Neuronal stem cell (in vitro differentiated cells): ENCODE measurements at places on chromosomes 5 and 9.

DNA sequence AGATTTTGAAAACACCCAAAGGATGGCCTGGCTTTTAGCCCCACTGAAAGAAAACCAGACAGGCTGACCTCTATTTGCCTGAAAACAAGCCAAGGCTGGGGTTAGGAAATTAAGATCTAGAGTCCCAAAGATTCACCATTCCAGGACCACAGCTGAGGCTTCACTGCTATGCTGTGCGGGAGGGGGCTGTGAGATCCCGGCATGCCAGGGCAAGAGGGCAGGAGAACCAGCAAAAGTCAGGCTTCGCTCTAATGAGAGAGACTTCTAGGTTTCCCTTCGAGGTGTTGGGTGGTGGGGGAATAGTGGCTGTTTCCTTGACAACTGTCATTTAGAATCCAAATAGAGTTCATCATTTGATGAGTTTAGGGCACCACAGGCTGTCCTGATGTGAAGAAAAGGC lies 152.9 kb upstream of the NFIB start:
- no peak for DNase-seq

DNA sequence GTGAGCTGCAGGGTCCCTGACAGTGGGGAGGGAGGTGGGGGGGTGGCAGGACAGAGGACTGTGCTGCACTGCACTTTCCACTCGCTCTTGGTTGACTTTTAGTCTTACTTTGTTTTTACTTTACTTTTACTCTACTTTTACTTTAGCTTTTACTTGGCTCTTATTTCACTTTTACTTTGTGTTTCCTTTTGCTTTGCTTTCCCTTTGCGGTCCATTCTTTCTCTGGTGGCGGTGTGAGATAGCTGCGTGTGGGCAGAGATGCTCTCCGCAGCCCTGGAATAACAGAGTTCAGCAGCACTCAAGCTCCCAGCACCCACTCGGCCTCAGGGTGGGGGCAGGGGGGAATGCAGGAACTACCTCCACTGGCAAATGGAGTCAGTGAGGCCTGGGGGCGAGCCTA lies 4.7 kb downstream of the AK8 start:
- no peak for DNase-seq

DNA sequence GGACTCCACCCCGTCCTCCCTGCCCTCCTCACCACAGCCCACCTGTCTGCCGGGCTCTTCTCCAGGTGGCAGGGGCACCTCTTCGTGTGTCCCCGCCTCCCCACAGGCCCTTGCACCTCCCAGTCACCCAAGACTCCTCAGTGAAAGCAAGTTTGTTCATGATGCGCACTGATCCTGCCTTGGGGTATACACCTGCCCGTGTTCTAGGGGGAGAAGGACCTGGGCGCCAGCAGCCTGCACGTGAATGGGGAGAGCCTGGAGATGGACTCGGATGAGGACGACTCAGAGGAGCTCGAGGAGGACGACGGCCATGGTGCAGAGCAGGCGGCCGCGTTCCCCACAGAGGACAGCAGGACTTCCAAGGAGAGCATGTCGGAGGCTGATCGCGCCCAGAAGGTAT lies 124.9 kb downstream of the EHMT1 start:
- DNase-seq, result no peak

GRCh38 chr9:110668570-110669167 lies at the start of gene MUSK:
MUSK (plus strand) TSS chr9:110668791; CDS start chr9:110668905, 114 bp downstream.
- no peak for DNase-seq

DNA sequence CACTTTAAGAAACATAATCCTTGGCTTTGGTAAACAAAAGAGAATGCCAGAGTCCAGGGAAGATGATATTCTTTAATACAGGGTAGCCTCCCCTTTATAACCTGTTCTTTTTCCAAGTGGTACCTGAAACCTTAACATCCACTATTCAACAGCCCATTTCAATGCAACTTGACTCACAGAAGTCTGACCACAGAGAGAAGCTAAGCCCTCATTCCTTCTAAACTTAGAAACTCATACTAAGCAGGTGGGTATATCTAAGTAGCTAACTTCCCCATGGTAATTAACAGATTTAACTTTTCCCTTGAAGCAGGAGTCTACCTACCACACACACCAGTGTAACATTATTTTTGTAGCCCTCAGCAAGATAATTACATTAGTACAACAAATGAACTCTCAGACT lies 91.9 kb downstream of the CEMIP2 start:
- no peak for DNase-seq

GRCh38 chr5:137567226-137567625 lies 68.1 kb upstream of the SPOCK1 start:
- no peak for DNase-seq

- no peak for DNase-seq
Measured at GRCh38 chr5:143118222-143118621, 285.3 kb downstream of the NR3C1 start.

DNA sequence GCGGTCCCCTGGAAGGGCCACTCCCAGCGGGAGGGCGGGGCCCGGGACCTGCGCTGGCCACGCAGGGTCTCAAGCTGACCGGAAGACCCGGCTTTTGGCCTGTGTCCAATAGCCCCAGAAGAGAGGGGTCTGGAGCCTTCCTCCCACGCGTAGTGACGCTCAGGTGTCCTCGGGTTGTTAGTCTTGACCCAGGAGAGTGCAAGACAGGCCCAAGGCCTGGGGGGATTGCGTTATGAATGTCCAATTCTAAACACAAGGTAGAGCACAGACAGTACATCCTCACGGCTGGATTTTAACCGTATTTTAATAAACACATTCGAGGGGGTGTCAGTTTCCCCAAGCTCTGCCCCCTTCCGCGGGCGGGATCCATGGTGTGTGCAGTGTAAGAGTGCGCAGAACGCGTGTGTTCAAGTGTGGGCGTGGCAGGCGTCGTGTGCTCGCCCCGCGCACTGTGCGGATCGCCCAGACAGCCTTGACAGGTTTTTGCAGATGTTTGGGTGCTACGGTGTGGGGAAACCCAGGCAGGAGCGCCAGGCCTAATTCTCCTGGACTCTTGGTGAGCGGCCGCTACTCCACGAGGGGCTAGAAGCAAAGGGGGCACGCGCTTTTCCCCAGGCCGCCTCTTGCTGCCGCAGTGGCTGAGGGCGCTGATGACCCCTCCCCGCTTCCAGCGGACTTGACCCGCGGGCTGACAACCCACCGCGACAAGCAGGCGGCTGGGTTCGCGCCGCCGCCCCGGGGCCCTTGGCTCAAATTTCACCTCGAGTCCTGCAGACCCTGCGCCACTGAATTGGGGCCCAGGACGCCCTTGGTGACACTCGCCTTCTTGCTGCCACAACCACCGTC lies 6.1 kb upstream of the DMRT3 start:
- no peak for DNase-seq

GRCh38 chr5:13749766-13750165 lies 194.7 kb downstream of the DNAH5 start:
- DNase-seq, result no peak

- no peak for DNase-seq
Measured at GRCh38 chr5:156912869-156913268, 50.2 kb downstream of the TIMD4 start.

GRCh38 chr9:14961372-14962068 lies 51.3 kb upstream of the FREM1 start:
- DNase-seq, result no peak

DNA sequence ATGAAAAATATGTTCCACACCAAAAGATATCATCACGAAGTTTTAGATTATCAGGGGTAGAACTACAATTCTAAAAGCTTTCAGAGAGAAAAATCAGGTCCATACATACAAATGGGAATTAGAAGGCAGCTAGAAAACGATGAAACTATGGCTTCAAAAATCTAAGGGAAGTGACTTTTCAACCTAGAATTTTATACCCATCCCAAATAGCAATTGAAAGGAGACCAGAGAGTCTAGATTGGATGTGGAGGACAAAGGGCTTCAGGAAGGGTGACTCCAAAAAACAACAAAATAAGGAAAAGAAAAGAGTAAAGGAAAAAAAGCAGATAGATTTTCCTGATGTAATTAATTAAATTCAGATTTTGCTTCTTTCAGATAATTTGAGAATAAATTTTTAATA lies 72.0 kb upstream of the CEP78 start:
- DNase-seq, result no peak

- no peak for DNase-seq
Measured at GRCh38 chr9:89442981-89443814, 54.7 kb downstream of the SEMA4D start.

GRCh38 chr5:97125125-97125683 lies 17.2 kb downstream of the LIX1 start:
- DNase-seq, result no peak

GRCh38 chr9:10371824-10372223 lies 241.0 kb downstream of the PTPRD start:
- peak; percentile 5 for DNase-seq
